ENCODE measurements at places on chromosomes 2 and 18. TPM values are rescaled to one million over a fixed set of nuclear protein-coding genes. Genes with fewer than 3 reads are reported as not detected.

Gene ELAC1
- polyA plus RNA-seq: 4.0 TPM

Gene RMC1
- 19.4 TPM for polyA plus RNA-seq

Gene ATP8B1
- 8.0 TPM for polyA plus RNA-seq

Gene CPLX4
- not detected for polyA plus RNA-seq

Gene PIEZO2
- polyA plus RNA-seq: 0.66 TPM

Gene PLGLB2
- polyA plus RNA-seq: 4.9 TPM

Gene KCNJ13
- not detected for polyA plus RNA-seq

Gene REG1B
- 0.34 TPM for polyA plus RNA-seq

Gene FEV
- not detected for polyA plus RNA-seq

Gene MTERF4
- 21.5 TPM for polyA plus RNA-seq

Gene TGFA
- polyA plus RNA-seq: 16.3 TPM

Gene ANKRD36C
- polyA plus RNA-seq: 4.0 TPM

Gene KCNJ3
- under 0.01 TPM for polyA plus RNA-seq

Gene RUFY4
- polyA plus RNA-seq: 0.52 TPM

Gene RGPD4
- polyA plus RNA-seq: not detected

Gene CYBRD1
- polyA plus RNA-seq: 17.2 TPM

Gene BOLL
- not detected for polyA plus RNA-seq

Gene LRRC30
- not detected for polyA plus RNA-seq

Gene REG3A
- 1.5 TPM for polyA plus RNA-seq

Gene IL18R1
- polyA plus RNA-seq: 0.83 TPM

Gene KIAA2012
- polyA plus RNA-seq: not detected

Gene NCKAP5
- polyA plus RNA-seq: 2.2 TPM

Gene NOL4
- not detected for polyA plus RNA-seq
